ENCODE measurements at places on chromosomes 5 and 9.

GRCh38 chr5:154087260-154087659 is 48.5 kb downstream of the MFAP3 start:
- no peak for DNase-seq

GRCh38 chr5:139847790-139848507 is 52.3 kb downstream of the PSD2 start:
- peak; percentile 66 for DNase-seq

GRCh38 chr9:71571186-71571585 is 197.1 kb downstream of the CEMIP2 start:
- no peak for DNase-seq

DNA sequence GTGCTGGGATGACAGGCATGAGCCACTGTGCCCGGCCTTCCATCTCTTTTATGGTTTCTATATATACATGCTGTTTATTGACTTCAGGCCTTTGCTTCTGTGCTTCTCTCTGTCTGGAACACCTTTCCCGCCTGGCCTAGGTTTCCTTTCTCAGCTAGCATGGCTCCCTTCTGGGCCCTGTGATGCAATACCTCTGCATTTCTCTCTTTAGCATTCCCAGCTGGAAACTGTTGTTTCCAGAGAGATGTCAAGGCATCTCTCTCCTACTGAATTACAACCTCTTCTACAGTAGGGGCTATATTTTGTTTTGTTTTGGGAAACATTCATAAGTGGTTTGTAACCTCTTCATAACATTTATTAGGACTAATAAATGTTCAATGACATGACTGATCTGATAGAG is 57.1 kb downstream of the RPS23 start:
- no peak for DNase-seq

- no peak for DNase-seq
These were observed 7.6 kb downstream of the ITK start for GRCh38 chr5:157188270-157188669.

DNA sequence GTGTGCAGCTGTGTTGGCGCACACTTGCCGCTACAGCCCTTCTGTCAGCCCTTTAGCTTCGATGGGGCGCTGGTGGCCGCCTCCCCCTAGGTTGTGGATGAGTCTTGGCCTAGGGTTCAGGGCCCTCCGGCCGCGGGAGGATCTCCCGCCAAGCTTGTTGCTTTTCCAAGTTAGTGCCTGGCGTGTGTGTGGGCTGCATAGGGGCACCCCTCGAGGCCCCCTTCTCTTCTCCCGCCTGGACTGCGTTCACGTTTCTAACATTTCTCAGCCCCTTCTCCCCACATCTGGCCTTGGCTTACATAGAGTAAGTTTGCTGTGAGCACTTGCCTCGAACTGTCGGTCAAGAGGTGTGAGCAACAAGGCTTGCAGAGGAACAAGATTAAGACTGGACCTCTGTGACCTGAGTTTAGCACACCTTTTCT is 413 bp upstream of the OXCT1 start:
- no peak for DNase-seq

- no peak for DNase-seq
These were observed 546 bp downstream of the DNAJB5 start for GRCh38 chr9:34989946-34990635.

- DNase-seq = no peak
These were observed 48.5 kb downstream of the PLGRKT start for GRCh38 chr9:5389109-5389732.

GRCh38 chr5:126354012-126354857 is 69.0 kb upstream of the GRAMD2B start:
- DNase-seq = no peak

GRCh38 chr9:123561046-123561445 is 205.0 kb downstream of the CRB2 start:
- no peak for DNase-seq

GRCh38 chr9:125600194-125600593 is 106.8 kb downstream of the MAPKAP1 start:
- no peak for DNase-seq

DNA sequence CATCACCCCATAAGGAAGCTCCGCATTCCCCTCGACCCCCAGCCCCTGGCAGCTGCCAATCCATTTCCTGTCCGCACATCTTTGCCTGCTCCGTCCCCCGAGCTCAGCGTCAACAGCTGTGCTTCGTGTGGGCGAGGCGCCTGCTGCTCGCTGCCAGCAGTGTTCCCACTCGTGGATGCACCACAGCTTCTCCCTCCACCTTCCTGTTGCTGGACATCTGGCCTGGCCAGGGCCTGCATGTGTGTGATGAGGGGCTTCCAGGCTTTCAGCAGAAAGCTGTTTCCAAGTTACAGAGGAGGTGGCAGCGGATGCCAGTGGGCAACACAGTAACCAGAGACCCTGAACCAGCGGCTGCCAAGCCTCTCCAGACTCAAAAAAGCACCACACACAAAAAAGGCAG is 86.0 kb downstream of the PRRT1B start:
- no peak for DNase-seq

- DNase-seq = no peak
These were observed 393.5 kb downstream of the MAT2B start for GRCh38 chr5:163898873-163899272.

DNA sequence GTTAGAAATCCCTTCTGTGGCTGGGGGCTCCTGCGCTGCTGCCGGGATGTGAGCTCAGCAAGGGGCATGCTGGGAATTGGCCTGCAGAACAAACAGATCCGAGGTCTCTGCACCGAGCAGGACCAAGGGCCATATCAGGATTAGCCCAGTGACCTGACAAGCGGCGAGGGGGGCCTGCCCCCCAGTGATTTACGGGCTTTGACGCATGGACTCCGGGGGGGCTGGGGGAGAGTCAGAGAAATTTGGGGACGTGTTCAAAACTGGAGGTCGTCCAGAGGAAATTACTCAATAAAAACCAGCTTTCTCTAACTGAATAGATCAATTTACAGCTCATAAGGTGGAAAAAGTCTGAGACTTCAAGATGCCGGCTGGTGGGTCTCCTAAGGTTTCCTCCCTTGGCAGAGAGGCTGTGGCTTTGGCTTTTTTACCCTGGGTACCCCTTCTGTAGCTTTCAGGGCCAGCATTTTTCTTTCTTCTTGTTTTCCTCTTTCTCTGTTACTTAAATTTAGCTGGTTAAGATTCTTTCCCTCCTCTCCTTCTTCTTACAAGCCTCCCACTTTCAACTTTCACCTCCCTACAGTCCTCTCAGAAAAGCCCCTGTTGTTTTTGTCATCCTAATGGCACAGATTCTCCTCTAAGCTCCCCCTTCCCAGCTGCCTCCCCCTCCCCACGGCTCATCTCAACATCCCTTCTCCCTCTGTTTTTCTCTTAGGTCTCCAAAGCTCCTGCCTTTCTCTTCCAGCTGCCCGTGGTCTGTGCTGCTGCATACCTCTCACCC is 551.0 kb downstream of the CCDC171 start:
- no peak for DNase-seq

GRCh38 chr5:85143138-85143537 is 758.5 kb upstream of the EDIL3 start:
- no peak for DNase-seq

- DNase-seq = no peak
These were observed 36.7 kb upstream of the CCDC112 start for GRCh38 chr5:115333164-115333563.

- no peak for DNase-seq
These were observed 3.6 kb downstream of the RXRA start for GRCh38 chr9:134329886-134330285.

DNA sequence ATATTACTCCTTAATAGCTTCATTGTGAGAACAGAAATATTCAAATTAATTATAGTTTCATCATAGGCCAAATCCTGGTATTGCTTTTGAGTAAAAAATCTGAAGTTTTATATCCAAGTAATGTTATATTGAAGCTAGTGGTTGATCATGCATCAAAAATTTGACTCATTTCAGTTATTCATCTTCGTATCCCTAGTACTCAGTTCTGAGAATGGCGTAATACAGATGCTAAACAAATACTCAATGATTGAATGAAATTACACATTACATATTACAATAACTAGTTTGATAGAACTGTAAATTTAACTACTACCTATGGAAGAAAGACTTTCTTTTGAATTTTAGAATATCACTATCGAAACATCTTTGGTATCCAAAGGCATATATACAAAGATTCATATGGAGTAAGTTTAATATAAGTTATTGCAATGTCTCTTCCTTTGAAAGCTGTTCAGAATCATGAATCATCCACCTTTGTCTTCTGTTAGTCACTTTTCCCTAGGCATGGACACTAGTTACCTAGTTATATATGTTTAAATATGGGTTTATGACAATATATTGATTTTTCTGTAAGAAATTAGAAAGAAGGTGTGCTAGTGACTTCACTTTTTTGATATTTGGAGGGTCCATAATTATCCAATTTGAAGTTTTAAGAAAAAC is 5.0 kb upstream of the ZNF462 start:
- DNase-seq = no peak

- no peak for DNase-seq
These were observed 5.0 kb upstream of the SLC34A1 start for GRCh38 chr5:177378884-177379883.

GRCh38 chr9:72948575-72949243 is 4.1 kb downstream of the ALDH1A1 start:
- no peak for DNase-seq

- DNase-seq = no peak
These were observed 14.3 kb upstream of the TEK start for GRCh38 chr9:27094640-27095298.

DNA sequence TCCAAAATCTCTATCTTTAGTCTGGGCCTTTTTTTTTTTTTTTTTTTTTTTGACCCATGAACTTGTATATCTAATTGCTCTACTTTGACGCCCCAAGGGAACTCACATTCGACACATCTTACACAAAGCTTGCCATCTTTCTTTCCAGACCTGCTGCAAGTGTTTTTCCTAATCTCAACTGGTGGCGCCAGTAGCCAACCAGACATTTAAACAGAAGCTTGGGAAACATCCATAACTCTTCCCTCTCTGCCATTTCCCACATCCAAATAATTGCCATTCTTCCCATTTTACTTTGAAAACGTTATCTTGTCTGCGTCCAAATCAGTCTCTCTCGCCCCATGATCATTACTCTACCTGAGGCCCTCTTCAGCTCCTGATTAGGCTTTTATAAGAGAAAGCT is 130.9 kb downstream of the PAPPA start:
- no peak for DNase-seq

GRCh38 chr5:39073767-39074016 is 507 bp downstream of the RICTOR start:
- DNase-seq = no peak

- no peak for DNase-seq
These were observed 119.2 kb downstream of the CWC27 start for GRCh38 chr5:64887910-64888309.

DNA sequence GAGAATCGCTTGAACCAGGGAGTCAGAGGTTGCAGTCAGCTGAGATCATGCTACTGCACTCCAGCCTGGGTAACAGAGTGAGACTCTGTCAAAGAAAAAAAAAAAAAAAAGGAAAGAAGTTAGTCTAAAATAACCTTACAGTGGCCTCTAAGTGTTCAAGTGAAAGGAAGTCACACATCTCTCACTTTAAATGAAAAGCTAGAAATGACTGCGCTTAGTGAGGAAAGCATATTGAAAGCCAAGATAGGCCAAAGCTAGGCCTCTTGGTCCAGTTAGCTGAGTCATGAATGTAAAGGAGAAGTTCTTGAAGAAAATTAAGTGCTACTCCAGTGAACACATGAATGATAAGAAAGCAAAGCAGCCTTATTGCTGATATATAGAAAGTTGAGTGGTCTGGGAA is 38.1 kb downstream of the ITGA1 start:
- DNase-seq = no peak

DNA sequence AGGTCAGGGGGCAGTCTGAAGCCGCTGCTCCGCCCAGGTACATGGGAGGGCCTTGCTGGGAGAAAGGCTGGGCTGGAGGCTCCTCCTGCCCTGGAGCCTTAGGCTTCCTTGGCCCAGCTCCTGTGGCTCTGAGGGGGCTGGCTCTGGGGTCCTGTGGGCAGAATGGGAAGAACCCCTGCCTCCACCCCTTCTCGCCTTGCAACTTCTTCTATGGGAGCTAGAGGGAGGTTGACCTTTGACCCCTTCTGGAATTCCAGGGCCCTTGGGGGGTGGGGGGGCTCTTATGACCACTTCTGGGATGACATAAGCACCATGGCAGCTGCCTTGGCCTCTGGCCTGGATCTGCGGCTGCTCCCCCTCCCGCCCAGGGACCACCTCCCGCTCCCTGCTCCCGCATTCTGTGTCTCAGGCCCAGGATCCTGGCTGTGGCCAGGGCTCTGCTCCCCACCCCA is 32.2 kb downstream of the IER5L start:
- DNase-seq = no peak

Measured in activated gamma-delta T cell treated with anti-CD3 and anti-CD28 coated beads, Interleukin-2, amount 50 U/mL, for 16 hours (primary cell).